ENCODE measurements at places on chromosomes 3 and 15. TPM values are rescaled to one million over a fixed set of nuclear protein-coding genes. Genes with fewer than 3 reads are reported as not detected.

Gene EOGT
- total RNA-seq = 31.1 TPM

Gene ATP8B4
- 1.7 TPM for total RNA-seq

Gene VGLL3
- total RNA-seq = 93.0 TPM

Gene H1-8
- total RNA-seq = not detected

Gene GSK3B
- 73.5 TPM for total RNA-seq

Gene GOLGA8G
- total RNA-seq = not detected

Gene MOBP
- total RNA-seq = not detected

Gene CPEB1
- total RNA-seq = 14.1 TPM
